ENCODE measurements at places on chromosomes 11 and 22.

- DNase-seq = no peak
Observed at GRCh38 chr11:123421589-123421988, 8.5 kb upstream of the GRAMD1B start.

- no peak for DNase-seq
Observed at GRCh38 chr22:50198624-50199017, 2.2 kb upstream of the SELENOO start.

DNA sequence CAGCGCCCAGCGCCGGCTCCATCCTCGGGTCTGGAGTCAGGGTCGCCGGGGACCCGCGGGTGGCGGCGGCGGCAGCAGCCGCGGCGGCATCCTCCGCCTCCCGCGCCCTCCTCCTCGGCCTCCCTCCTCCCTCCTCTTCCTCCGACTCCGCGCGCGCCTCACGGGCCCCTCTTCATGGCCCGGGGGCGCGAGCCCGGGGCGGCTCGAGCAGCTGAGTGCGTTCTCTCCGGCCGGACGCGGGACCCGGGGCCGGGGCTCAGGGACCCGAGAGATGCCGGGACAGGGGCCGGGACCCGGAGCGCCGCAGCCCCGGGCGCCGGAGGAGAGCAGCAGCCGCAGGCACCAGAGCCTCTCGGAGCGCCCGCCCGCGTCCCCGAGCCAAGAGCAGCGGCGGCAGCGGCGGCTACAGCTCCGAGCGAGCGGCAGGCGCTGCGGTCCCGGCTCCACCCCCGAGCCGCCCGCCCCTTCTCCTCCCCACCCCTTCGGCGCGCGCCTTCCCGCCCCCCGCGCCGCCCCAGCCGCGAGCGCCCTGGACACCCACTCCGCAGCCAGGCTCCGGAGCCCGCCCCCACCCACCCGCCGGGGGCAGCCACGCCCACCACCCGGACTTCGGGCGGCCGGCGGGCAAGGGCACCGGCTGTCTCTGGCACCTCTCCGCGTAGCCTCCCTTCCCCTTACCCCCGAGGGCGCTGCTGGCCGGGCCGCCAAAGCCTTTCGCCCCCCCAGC, at the start of gene CHST1:
Gene CHST1 (minus strand): TSS at position 417 of the 727 bp plus-strand sequence. CDS start 14,699 bp downstream, outside the sequence.
- DNase-seq = no peak

GRCh38 chr11:134395002-134395401, 17.0 kb downstream of the B3GAT1 start:
- no peak for DNase-seq

- no peak for DNase-seq
Observed at GRCh38 chr22:29307596-29308147, 1.2 kb downstream of the GAS2L1 start.

DNA sequence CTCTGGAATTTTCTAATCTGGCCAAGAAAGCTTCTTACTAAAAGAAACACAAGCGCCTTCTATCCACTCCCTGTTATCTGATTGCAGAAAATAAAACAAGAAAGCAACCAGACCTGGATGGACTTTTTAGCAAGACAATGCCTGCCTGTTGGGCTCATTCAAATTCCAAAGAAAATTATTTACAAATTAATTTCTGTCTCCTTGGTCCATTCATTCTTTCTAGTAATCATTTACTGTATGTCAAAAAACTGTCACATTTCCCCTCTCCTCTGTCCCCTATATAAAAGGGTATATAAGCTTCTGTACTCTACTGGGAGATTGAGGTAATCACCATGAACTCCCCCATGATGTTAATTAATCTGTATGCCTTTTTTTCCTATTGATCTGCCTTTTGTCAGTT, 279.9 kb downstream of the DLG2 start:
- no peak for DNase-seq

- DNase-seq = no peak
Observed at GRCh38 chr11:84398017-84398626, 1112.0 kb upstream of the CCDC90B start.

DNA sequence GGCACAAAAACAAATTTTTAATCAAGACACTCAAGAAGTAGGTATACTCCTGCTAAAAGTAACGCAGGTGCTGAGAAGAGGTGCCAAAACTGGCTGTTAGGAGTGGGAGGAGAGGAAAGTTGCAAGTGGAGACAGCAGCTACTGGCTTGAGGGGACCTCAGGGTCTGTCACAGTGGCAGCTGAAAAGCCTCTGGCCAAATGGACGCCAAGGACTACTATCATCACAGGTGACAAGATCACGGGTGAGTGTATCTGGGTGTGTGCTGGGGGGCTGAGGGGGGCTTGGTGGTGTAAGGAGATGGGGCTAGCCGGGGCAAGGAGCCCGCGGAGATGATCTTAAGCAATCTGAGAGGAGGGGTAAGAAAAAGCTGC, 687 bp downstream of the ZNF202 start:
- no peak for DNase-seq

- no peak for DNase-seq
Observed at GRCh38 chr11:119087747-119088241, 3.1 kb downstream of the HMBS start.

GRCh38 chr11:130301002-130301401, 13.7 kb downstream of the ZBTB44 start:
- DNase-seq = no peak

- no peak for DNase-seq
Observed at GRCh38 chr11:1152316-1153104, 5.2 kb upstream of the MUC5AC start.

DNA sequence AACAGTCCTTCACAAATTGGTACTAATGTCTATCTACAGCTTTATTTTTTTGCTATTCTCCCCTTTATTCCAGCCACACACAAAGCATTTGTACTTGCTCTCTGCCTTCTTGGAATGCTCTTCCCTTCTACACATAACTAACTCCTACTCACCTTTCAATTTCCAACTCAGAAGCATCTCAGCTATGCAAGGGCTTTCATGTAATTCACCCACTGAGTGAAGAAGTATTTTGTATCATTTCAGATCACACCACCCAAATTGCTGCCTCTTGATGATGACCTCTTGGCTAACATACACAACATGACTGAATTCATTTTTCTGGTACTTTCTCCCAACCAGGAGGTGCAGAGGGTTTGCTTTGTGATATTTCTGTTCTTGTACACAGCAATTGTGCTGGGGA, at the start of gene OR4X2:
Gene OR4X2 (plus strand): TSS at position 301 of the 400 bp plus-strand sequence. CDS start 0 bp downstream, at position 301.
- no peak for DNase-seq

DNA sequence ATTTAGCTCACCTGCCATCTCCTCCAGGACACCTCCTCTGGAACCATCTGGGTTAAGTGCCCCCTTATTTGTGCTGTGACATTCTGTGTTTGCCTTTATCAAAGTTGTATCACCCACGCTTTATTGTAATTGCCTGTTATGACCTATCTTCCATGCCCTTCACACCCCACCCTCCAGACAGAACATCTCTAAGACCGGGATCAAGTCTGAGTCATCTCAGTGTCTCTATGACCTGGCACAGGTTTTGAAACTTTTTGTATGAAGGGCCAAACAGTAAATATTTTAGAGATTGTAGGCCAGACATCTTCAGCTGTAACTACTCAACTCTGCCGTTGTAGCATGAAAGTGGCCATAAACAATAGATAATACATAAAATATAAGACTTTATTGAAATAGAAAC, 161.8 kb downstream of the SPON1 start:
- DNase-seq = no peak

- DNase-seq = no peak
Observed at GRCh38 chr11:17229481-17230152, 21.8 kb upstream of the PIK3C2A start.

DNA sequence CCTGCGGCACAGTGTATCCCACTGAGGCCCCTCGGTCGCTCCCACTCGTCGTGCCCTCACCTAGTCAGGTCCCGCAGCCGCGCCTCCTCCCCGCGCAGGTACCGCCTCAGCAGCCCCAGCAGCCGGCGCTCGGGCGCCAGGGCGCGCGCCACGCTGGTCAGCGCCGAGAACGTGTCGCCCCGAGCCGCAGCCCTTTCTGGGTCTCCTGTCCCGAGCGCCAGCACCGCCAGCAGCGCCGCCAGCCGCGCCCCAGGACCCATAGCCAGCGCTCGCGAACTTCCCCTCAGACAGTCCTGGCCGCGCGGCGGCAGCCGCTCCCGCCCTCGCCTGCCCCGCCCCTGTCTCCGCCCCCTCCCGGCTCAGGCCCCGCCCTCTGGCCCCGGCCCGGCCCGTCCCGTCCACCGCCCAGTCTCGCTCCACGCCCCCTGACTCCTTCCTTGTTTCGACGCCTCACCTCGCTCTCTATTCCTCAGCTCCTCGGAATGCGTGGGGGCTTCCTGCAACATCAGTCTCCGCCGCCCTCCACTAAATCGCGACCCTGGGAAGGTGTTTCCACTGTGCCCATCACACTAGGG, at the start of gene P4HA3:
Gene P4HA3 (minus strand): TSS at position 289 of the 575 bp plus-strand sequence. CDS start 29 bp downstream, at position 260.
- no peak for DNase-seq

DNA sequence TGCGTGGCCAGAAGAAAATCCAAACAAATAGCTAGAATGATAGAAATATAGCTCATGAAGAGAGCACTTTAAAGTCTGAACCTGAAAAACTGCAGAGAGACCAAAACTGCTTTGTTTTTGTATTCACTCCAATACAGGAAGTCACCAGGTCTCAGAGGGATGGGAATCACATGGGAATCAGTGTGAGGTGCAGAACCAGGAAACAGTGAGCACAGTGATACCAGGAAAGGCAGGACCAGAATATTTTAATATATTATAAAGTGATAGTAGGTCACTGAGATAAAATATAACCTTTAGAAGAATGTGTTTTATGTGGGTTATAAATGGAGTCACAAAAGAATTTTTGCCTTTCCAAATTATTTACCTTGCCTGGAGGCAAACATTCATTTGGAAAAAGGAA, 277.3 kb downstream of the CASP12 start:
- no peak for DNase-seq

GRCh38 chr11:61639816-61640443, 40.3 kb upstream of the DAGLA start:
- no peak for DNase-seq

DNA sequence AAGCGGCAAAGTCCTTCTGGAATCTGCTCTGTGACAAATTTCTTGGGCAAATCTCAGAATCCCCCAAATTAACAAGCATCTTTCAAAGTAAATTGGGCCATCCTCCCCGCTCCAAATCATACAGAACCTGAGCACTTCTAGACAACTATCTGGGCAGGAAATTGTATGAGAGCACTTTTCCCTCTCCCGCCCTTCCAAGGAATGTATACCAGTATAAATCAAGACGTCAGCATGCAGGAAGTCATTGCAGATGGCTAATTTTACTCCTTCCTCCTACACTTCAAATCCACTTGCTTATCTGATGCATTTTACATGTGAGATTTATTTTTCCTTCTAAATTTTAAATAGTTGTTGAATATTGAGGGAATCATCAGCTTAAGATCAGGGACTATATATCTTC, 52.1 kb downstream of the NTM start:
- DNase-seq = no peak

DNA sequence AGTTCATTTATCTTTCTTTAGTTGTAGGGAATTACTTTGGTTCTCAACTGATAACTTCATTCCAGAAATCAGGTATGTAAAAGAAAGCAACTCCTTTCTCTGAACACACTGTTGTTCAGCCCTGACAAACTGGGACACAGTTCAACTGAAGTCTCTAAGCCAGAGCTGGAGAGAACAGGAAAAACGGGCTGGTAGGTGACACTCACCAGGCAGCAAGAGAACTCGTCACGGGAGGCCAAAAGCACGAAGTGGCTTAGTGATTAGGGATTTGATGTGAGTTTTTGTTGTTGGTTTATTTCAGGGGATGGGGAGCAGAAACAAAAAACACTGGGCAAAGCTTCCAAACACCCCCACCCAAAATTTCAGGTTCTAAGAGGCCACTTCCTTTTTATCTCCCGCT, 54.1 kb downstream of the MYH9 start:
- DNase-seq = no peak

GRCh38 chr11:65078151-65078550, 5.7 kb downstream of the CDCA5 start:
- no peak for DNase-seq

DNA sequence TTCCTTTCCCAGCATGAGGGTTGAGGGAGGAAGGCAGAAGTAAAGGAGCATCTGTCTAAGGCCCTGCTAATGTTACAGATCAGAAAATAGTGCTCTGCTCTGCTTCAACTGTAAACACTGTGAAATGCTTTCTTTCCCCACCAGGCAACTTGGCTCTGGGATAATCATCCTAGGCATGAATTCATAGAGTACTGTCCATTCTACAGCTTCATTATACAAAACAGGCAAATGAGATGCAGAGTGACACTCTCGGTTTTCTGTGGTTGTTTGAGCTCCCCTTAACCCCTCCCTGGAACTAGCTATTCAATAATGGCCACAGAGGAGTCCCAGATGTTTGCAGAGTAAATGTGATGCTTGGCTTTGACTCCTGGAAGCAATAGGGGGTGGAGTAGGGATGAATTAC, 184.3 kb upstream of the CTSC start:
- DNase-seq = no peak

GRCh38 chr11:115126092-115126491, 378.1 kb downstream of the CADM1 start:
- no peak for DNase-seq

DNA sequence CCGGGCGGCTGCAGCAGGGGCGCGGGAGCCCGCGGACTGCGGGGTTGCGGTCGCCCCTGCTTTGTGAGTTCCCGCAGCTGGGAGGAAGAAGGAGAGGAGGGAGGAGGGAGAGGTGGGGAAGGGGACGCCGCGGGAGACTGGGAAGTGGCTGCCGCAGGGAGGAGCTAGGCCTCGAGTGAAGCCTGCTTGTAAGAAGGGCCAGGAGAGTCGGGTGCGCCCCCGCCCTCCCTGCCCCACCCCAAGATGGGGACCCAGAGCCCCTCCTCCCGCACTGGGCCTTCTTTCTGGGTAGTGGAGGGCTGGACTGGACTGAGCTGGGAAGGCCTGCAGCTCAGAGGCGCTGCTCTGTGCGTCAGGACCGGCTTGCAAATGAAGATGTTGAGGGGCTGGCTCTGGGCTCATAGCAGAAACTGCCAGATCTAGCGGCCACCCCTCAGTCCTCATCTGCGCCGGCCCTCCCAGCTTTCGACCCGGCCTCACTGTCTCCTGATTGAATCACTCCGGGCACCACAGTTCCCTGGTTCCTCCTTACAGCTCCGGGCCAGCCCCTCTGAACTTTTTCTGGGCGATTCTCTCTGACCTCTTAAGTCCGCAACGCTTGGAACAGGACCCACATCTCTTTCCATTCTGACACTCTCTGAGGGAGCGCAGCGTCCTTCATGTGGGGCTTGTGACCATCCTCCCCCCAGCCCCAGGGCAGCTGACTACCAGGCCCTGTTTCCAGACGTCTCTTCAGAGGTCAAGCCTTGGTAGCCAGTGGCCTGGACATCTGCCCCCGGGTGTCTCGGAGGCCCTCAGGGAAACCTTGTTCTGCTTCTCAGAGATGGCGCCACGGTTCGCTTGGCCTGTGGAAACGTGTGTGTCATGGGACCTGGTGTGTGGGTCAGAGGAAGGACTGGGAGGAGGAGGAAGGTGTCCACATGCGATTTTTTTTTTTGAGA, 21.9 kb downstream of the SERPINH1 start:
- DNase-seq = no peak

GRCh38 chr11:118924591-118925585, 838 bp downstream of the BCL9L start:
- no peak for DNase-seq

DNA sequence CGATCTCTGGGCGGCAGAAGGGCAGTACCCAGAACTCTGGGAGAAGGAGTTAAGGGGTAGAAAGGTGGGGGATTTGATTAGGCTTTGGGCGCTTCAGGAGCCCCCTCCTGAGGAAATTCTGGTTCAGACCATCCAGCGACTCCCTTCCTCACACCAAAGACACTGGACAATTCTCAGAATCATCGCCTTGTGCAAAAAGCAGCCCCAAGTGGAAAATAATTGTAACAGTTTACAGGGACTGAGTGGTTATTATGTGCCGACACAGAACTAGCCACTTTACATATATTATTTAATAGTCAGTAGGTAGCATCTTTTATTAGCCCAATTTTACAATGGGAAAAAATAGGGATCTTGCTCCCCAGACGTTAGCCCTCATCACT, 662 bp upstream of the TRIM3 start:
- DNase-seq = no peak

Measured in AG04449 (cell line).